ENCODE measurements at places on chromosomes 11 and 22.

DNA sequence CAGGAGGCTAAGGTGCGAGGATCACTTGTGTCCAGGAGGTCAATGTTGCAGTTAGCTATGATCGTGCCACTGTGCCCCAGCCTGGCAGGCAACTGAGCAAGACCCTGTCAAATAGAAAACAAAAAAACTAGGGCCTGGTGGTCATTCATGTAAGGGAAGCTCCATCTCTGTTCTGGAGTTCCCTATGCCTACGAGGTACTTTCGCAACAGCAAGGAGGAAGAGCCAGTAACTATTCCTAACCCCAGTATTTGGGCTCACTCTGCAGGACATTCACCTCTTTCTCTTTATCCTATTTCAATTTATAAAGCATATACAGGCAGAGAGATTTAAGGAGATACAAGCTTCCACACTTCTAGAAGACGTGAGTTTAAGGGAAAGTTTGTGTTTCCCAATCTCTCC lies 46.6 kb downstream of the RDX start:
- DNase-seq, result no peak

- DNase-seq, result no peak
These were observed 25.9 kb downstream of the PLA2G6 start for GRCh38 chr22:38155703-38156102.

- no peak for DNase-seq
These were observed 66.2 kb upstream of the EIF3D start for GRCh38 chr22:36595154-36595553.

DNA sequence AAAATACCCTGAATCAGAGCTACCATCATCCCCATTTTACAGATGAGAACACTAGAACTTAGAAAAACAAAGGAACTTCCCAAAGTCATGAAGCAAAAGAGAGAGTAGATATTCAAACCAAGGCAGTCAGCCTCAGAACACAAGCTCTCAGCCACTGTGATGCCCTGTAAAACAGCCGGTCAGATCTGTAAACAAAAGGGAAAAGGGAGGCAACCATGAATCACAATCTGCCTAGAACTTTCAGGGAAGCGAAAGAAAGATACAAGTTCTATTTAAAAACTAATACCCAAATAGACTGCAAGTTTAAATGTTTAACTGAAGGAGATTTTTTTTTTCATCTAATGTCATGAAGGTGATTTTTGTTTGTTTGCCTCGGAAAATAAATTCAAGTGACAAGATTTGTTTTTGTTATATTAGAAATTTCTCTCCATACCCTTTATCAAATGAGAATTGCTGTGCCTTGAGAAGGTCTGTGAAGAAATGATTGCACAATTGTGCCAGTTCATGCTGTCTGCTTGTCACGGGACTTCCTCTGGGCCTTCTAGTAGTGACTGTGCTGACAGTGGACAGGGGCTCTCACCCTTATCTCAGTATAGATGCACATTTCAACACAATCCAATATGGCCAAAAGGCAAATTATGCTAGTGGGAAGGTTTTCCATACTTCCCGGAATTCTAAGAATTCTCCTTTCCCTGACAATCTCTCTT lies 11.7 kb downstream of the SAA1 start:
- DNase-seq, result no peak

- no peak for DNase-seq
These were observed 87.0 kb downstream of the ATXN10 start for GRCh38 chr22:45758603-45759002.

GRCh38 chr11:35516403-35516802 lies 9.0 kb downstream of the PAMR1 start:
- DNase-seq, result no peak

GRCh38 chr11:77322506-77322905 lies 21.0 kb upstream of the GDPD4 start:
- no peak for DNase-seq

DNA sequence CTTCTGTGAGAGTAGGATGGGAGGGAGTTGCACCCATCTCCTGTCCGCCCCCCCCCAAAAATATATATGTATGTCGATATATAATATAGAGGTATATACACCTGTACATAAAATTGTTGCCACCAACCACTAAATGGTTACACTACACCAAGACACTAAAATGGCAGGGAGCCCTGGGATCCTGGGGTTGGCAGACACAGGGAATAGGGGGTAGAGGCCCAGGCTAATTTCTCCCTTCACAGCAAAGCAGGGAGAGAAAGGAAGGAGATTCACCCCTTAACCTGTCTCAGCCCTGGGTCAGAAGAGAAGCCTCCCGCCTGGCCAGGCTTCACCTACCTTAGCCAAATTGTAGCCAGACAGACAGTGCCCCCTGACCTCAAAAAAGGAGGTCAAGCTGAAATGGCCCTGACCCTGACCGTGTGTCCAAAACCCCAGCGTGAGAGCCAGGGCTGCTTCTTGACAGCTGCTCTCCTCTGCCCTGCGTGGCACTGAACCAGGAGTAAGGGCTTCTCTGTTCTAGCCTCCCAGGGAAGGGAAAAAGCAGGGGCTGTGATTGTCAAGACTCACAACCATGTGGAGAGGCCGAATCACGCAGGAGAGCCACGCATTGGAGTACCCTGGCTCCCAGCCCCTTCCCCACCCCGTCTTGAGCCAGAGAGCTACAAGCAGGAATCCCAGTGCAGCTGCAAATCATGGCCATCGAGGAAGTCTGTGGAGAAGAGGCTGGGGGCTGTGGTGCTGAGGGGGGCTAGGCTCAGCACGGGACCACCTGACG lies 40.5 kb downstream of the SGSM3 start:
- no peak for DNase-seq

GRCh38 chr11:86261328-86261727 lies 16.8 kb downstream of the EED start:
- DNase-seq, result no peak

GRCh38 chr11:91850021-91850420 lies 374.6 kb upstream of the FAT3 start:
- DNase-seq, result no peak

DNA sequence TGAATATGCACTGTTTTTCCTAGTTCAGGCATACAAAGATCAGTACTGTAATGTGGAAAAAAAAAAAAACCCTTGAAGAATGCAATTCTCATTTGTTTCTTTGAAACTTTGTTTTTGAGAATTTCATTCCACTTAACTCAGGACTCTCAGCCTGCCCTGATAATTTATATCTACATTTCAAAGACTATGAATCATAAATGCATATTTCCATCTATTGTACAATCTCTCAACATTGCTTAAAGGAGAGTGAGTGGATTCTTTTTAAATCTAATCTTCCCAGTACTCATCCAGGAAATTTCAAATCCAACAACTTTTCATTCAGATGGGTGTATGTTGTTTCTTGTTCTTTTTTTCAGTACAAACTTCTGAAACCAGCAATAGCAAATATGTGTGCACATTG lies 322.2 kb upstream of the DDI1 start:
- no peak for DNase-seq

DNA sequence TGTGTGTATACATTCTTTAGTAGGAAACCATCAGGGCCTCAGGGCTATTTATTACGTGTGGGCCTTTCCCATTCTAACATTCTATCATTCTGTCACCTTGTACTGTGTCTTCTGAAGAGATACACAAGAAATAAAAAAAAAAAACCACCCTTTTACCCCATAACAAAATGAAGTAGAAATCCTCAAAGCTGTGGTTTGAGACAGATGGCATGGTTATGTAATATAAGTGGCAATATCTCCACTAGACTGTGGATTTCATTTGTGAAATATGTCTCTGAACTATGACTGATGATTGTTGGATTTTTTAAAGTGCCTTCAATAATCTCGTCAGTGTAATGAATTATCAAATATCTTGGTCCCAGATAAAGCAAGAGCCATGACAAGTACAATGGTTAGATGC lies 150.0 kb upstream of the BLID start:
- no peak for DNase-seq

- no peak for DNase-seq
These were observed 71.2 kb upstream of the GDPD4 start for GRCh38 chr11:77372726-77373125.

DNA sequence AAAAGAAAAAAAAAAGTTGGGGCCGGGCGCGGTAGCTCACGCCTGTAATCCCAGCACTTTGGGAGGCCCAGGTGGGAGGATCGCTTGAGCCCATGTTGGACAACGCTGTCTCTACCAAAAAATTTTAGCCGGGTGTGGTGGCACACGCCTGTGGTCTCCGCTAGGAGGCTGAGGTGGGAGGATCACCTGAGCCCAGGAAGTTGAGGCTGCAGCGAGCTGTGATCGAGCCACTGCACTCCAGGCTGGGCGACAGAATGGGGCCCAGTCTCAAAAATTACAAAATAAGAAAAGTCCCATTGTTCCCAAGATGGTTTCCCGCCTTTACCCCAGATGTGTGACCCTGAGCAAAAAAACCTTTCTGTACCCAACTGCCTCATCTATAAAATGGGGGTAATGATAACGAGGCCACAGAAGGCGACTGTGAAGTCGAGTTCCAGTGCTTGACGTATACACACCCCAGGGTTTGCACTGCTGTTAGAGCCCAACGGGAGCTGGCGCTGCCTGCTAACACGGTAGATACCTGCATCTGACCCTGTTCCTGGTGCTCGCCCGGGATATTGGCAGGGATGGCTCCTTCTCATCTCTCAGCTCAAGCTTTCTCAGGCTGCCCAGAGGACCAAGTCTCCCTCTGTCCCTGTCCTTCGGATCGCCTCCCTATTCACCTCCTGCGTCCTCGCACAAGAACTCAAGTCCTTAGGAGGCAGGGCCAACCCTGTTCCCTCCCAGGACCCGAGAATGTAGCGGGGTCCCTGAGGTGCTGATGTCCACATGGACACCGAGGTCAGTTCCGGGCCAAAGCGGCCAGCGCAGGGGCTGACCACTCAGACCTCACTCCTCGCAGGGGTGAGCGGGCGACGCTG lies 1.1 kb upstream of the RPLP2 start:
- no peak for DNase-seq
